SK-MEL-5 (cell line): ENCODE measurements at places on chromosomes 4 and X. TPM values are rescaled to one million over a fixed set of nuclear protein-coding genes. Genes with fewer than 3 reads are reported as not detected.
A peak's percentile ranks its signal among the peaks of the same experiment; 100 is the strongest.

MAP7D2 gene
- total RNA-seq: 1.9 and 3.5 TPM in 2 replicates

- DNase-seq: peak; percentile 65
These were observed 41.3 kb upstream of the GPC3 start for GRCh38 chrX:134026565-134027311.

- DNase-seq: peak; percentile 72
These were observed 237.8 kb upstream of the JADE1 start for GRCh38 chr4:128571747-128572146.

PABPC1L2B gene
- total RNA-seq: not detected in 2 replicates

SPP1 gene
- total RNA-seq: 1,280 and 1,422 TPM in 2 replicates

DNA sequence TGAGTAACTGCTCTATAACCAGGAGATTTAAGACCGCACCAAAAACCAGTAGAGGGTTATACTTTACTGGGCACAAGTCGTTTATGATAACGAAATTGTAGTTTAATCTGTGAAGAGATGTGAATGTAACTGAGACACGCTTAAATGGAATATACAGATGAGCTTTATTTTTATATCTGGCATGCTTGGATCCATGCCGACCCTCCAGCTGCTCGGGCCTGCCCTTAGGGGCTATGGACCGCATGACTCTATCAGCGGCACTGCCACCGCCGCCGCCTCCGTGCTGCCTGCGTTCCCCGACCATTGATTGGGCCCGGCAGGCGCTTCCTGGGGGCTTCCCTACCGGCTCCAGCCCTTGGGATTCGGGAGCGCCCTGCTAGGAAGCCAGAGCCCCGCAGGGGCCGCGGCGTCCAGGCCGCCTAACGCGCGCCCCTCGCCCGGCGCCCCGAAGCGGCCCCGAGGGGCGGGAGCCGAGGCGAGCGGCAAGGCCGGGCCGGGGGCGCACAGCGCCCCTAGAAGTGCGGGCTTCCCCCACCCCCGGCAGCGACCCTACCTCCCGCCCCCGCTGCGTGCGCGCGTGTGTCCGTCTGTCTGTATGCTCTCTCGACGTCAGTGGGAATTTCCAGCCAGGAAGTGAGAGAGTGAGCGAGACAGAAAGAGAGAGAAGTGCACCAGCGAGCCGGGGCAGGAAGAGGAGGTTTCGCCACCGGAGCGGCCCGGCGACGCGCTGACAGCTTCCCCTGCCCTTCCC, at the start of gene NFKB1:
NFKB1 (plus strand) TSS at position 664 of the 751 bp plus-strand sequence. CDS start 24,160 bp downstream, outside the sequence.
- peak; percentile 64 for DNase-seq

GRCh38 chrX:130716781-130717413, 186.1 kb downstream of the ENOX2 start:
- no peak for DNase-seq

- no peak for DNase-seq
These were observed 146.5 kb upstream of the PCDH18 start for GRCh38 chr4:137678796-137679195.

NPNT gene
- not detected in 2 replicates for total RNA-seq

KIT gene
- total RNA-seq: 0.24 and 0.96 TPM in 2 replicates

- DNase-seq: peak; percentile 22
These were observed 133.4 kb upstream of the MSX1 start for GRCh38 chr4:4726051-4726450.

- DNase-seq: no peak
These were observed 1017.2 kb downstream of the PCDH7 start for GRCh38 chr4:31737419-31737818.

F9 gene
- not detected in 2 replicates for total RNA-seq

- DNase-seq: no peak
These were observed 26.8 kb upstream of the HMX1 start for GRCh38 chr4:8898419-8898818.

GRCh38 chrX:122584981-122585380, 599.1 kb upstream of the GRIA3 start:
- no peak for DNase-seq

- peak; percentile 91 for DNase-seq
These were observed 1.8 kb upstream of the EOLA2 start for GRCh38 chrX:149939905-149940673.

GRCh38 chr4:31328932-31329331, 608.8 kb downstream of the PCDH7 start:
- DNase-seq: no peak

- no peak for DNase-seq
These were observed 51.4 kb downstream of the PTTG2 start for GRCh38 chr4:38011511-38012162.

TMEM35A gene
- total RNA-seq: not detected in 2 replicates

- DNase-seq: no peak
These were observed 1.2 kb downstream of the GPC3 start for GRCh38 chrX:133983974-133984845.

GRCh38 chr4:77567549-77567948, 38.1 kb upstream of the CXCL13 start:
- DNase-seq: no peak

DNA sequence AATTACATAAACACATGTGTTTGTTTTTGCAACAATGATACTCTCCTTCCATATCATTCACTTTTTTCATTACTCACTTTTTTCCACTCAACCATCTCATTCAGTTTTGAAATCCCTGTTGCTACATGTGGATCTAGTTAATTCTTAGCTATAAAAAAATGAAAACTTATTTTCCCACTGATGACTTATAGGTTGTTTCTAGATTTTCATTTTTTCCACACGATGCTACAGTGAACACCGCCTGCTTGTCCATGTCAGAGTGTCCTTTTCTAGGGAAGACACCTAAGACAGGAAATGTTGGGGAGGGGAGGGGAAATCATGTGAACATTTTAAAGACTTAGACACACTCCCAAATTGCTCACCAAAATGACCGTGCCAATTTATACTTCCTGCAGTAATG, 70.2 kb downstream of the SUPT20HL2 start:
- no peak for DNase-seq

DNA sequence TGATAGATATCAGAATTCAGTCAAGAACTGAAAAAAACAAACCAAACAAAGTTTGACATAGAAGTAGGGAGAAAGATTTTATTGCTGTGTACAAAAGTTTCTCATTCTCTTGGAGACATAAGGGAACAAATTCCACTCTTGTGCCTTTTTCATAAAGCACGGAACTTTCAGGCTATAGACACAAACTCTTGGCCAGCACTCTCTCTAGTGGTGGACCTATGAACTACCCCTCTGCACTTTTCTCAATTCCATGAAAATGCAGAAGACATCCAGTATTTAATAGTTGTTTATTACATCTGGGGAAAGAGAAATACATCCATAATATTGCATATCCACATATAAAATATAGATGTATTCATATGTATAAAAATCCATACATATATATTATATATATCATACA, 291.6 kb upstream of the HS3ST1 start:
- peak; percentile 51 for DNase-seq

USP27X gene
- 7.1 and 7.8 TPM in 2 replicates for total RNA-seq

GRCh38 chr4:55458611-55459010, 62.9 kb downstream of the TMEM165 start:
- DNase-seq: no peak

STPG2 gene
- 0.13 TPM in 1 of 2 replicates, not detected in the other for total RNA-seq

- DNase-seq: peak; percentile 37
These were observed 58.9 kb downstream of the NAF1 start for GRCh38 chr4:163107754-163108153.

- peak; percentile 59 for DNase-seq
These were observed 98.3 kb downstream of the DCLK2 start for GRCh38 chr4:150176547-150176946.

ITGB1BP2 gene
- 0.32 and 0.59 TPM in 2 replicates for total RNA-seq

DNA sequence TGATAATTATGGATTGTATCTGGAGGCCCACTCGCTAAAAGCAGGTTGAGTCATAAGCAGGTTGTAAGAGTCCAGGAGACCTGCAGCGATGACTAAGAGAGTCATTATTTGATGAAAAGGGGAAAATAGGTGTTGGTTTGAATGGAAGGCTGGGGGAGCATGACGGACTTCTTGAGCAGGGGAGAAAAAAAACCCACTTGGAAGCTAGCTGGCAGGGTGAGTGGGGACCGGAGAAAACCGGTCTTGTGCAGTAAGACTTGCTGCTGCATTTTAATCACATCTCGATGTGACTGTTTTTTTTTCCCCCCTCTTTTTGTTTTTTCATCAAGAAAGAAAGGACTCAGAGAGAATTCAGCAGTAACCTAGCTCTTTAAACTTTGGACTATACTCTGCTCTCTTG, 90.0 kb downstream of the IGSF1 start:
- no peak for DNase-seq

DNA sequence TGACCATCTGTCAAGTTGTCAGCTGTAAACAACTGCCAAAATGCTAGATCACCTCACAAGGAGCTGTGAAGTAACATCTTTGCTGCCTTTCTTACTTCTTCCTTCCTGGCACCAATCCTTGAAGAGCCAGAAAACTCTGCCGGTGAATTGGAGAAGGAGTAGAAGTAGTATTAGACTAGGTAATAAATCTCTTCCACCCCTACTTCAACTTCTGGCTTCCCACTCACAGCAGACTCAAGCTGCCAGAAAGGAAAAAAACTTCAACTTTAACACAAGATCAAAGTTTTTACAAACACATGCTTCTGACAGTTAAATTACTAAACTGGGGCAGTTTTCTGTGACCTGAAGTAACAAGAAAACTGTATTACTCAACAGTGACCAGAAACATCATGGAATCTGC, 164.7 kb upstream of the SLC7A11 start:
- no peak for DNase-seq

DNA sequence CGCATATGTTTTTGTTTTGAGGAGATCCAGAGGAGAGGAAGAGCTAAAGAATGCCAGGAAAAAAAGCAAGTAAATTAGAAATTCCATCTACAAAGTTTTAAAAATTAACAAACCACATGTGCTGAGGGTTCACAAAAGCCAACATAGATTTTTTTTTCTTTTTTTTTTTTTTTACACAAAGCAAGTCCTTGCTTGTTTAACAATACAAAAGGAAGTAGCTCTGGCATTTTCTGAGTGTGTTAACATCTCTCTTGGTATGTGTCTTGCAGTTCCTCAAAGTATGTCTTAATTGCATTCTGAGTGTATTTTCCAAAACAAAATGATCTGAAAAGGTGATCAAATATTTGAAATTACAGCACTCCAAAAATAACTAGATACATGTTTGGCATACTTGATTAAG, 1682.7 kb upstream of the AGA start:
- no peak for DNase-seq

DNA sequence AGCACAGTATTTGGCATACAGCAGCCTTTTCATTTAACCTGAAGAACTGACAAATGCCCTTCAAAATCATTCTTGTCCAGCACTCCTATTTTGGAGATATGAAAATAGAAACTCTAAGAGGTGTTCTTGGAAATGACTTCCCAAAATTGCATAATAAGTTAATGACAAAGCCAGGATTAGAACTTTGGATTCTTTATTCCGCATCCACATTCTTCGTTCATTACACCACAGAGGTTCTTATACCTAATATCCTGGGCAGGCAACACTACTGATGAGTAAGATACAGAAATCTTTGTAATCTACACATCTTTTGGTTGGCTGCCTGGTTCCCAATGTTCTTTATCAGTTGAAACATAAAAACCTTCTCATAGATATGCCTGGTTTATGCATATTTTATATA, 5.9 kb downstream of the COL25A1 start:
- DNase-seq: no peak

- peak; percentile 77 for DNase-seq
These were observed 159.5 kb upstream of the USP38 start for GRCh38 chr4:143025081-143025704.

MAGEC1 gene
- 2.7 and 3.6 TPM in 2 replicates for total RNA-seq

ZNF157 gene
- total RNA-seq: 0.24 TPM in 1 of 2 replicates, not detected in the other

- no peak for DNase-seq
These were observed 1.4 kb downstream of the ACOX3 start for GRCh38 chr4:8439168-8439567.

MAOA gene
- 0.21 and 0.32 TPM in 2 replicates for total RNA-seq

- DNase-seq: no peak
These were observed 10.4 kb downstream of the JADE3 start for GRCh38 chrX:46922611-46923010.

- DNase-seq: no peak
These were observed 176.2 kb upstream of the TACR3 start for GRCh38 chr4:103895876-103896465.

DNA sequence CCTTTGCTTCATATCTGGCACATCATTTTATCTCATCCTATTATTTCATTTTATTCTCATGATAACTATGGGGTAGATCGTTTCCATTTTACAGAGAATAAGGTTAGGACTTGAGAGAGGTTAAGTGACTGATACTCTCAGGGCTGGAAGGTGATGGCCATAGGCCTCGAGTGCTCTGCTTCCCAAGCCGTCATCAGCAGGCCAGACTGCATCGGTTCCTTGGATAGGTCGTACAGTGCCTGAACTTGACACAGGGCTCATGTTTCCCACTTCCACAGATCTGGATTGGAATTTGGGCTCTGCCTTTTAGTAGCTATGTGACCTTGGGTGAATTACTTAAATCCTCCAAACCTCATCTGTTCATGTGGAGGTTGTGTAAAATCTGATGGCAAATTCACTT, 81.4 kb downstream of the TMEM131L start:
- no peak for DNase-seq

- no peak for DNase-seq
These were observed 308.2 kb downstream of the KLHL13 start for GRCh38 chrX:117808426-117808825.

- no peak for DNase-seq
These were observed 104.7 kb downstream of the RASL11B start for GRCh38 chr4:52966781-52967180.

DNA sequence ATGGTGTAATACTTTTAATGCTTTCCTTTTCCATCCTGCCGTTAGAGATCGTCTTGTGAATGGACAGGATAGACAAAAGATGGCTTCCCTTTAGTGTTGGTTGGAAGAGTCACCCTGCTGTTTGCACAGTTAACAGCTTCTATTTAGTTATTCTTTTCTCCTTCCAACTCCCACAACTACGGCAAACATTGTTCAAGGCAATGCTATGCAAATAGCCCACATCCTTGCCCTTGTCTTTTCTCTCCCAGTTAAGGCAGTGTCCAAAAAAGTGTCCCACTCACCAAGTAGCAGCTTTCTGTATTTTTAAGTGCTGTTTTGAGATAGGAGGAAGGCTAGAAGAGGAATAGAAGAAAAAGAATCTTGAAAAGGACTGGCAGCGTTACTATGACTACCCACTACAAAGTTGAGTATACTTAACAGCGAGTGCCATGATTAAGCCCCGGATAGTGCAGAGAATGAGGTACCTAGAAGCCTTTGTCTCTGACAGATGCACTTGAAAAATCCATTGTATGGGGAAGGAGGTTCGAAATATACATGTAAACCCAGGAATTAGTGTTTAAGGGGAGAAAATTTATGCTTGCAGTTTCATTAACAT, 12.1 kb upstream of the RUFY3 start:
- DNase-seq: no peak

GRCh38 chr4:175330236-175330635, 412.1 kb downstream of the ADAM29 start:
- no peak for DNase-seq

- DNase-seq: peak; percentile 65
These were observed 836 bp downstream of the CLOCK start for GRCh38 chr4:55545641-55546505.

TCP11X2 gene
- not detected in 2 replicates for total RNA-seq

- peak; percentile 10 for DNase-seq
These were observed 48.3 kb downstream of the STBD1 start for GRCh38 chr4:76354517-76355473.

- DNase-seq: no peak
These were observed 122.4 kb upstream of the NAP1L5 start for GRCh38 chr4:88819818-88820697.
